Uterus (tissue), 4 donors: ENCODE measurements at places on chromosomes 5 and 9. TPM values are rescaled to one million over a fixed set of nuclear protein-coding genes. Genes with fewer than 3 reads are reported as not detected.

Gene FOXD4
- total RNA-seq = not detected

Gene ORM2
- not detected for total RNA-seq

Gene DPH7
- total RNA-seq = 34.6 TPM

Gene SHISAL2B
- total RNA-seq = not detected

Gene PRR16
- 19.7 TPM for total RNA-seq

Gene ROR2
- 67.6 TPM for total RNA-seq

Gene PGM5
- total RNA-seq = 289 TPM

Gene ACTBL2
- total RNA-seq = not detected

Gene PTGS1
- total RNA-seq = 2.1 TPM

Gene NAIP
- total RNA-seq = 38.7 TPM

Gene UBE2QL1
- 0.90 TPM for total RNA-seq

Gene FBP2
- not detected for total RNA-seq

Gene ENHO
- not detected for total RNA-seq

Gene HCN1
- not detected for total RNA-seq

Gene GABRA1
- total RNA-seq = not detected

Gene SEMA5A
- 129 TPM for total RNA-seq

Gene TMC1
- 0.90 TPM for total RNA-seq

Gene LAMC3
- total RNA-seq = 3.1 TPM

Gene SHOC1
- total RNA-seq = 0.28 TPM
